ENCODE measurements at places on chromosomes 2 and 18.

DNA sequence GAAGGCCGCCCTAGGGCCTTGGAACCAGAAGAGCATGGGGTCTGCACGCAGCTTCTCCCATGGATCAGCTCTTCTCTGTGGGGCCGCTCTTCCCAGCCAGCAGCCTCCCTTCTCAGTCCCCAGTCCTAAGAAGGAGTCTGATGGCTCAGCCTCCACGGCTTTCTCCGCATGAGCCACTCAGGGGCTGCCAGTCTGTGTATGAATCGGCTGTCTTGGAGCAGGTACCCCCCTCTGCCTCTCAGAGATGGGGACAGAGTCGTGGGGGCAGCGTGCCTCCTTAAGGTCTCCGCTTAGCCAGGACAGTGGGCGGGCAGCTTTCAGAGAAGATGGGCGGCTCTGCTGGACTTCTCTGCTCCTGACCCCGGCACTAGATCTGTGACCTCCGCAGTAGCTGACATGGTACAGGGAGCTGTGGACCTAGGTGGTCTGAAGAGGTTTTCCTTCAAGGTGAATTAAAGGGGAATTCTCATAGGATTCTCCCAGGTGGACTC is 21.6 kb downstream of the INPP5D start:
- no peak for DNase-seq

DNA sequence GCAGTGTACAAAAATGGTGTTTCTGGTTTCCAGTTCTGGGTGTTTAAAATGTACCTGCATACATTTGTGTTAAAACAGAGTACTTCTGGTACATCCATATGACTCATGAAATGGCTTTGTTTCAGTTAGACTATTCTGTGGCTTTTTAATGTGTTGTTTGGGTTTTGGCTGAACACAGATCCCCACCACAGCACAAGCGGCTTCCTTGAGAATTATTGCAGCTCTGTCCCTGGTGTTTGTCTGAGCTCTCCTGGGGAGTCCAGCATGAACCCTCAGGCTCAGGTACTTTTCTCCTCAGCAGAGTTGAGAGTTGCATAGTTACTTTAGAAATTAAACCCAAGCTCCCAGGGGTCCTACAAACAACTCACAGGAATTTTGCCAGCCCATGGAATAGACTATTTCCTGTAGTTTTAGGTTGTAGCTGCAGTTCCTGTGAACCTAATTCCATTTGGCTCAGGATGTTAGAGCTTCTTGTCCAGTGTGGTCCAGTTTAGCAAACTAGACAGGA is 64.8 kb upstream of the EML6 start:
- DNase-seq, result no peak

DNA sequence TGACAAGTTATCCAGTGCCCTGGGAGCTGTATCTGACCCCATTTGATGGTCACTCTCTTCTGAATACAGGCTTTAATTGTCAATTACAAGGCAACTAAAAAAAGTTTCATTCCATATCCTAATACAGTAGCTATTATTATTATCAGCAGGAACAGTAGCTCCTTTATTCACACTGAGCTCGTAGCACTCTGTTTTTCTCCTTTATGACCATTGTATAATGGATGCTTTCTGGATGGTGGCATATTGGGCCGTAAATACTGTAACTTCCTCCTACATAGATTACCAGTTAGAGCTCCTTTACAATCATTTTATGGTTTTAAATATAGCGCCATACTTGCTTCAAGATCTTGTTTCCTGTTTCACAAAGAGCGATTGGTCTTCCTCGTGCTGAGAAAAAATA is 1040.3 kb downstream of the TSN start:
- DNase-seq, result no peak

DNA sequence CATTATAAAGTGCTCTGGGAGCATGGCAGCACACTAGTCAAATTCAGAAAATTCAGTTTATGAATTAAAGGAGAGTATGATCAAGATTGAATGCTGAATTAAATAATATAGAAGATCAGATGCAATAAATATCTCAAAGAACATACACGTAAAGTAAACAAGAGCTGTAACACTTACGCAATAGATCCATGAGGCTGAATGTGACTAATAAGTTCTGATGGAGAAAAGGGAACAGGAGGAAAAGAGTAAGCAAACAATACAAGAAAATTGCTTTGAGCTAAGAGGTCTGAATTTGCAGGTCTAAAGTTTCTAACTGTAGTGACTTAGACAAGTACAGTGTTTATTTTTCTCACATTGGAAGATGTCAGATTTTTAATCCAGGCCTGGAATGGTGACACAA is 646.7 kb upstream of the ZNF804A start:
- DNase-seq, result no peak

DNA sequence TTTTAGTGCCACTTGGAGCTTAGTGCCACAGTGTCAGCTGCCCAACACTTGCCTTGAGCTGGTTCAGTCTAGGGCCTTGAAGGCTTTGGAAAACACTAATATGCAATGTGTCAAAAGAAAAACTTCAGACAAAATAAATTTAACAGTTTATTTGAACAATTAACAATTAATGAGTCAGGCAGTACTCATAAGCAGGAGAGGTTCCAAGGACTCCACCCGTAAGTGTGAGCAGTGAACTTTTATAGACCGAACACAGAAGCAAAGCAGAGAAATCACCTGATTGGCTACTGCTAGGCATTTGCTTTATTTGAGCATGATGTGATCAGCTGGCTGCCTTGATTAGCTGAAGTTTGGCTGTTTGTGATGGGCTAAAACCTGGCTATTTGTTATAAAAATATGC is 49.5 kb upstream of the TBC1D8 start:
- DNase-seq, result no peak

GRCh38 chr2:11872247-11872947 is 126.0 kb downstream of the LPIN1 start:
- peak; percentile 34 for DNase-seq

GRCh38 chr2:224036731-224037361 is 2.2 kb downstream of the SERPINE2 start:
- DNase-seq, result no peak

- no peak for DNase-seq
Observed at GRCh38 chr2:45826460-45826859, 175.0 kb downstream of the PRKCE start.

Data from activated effector memory CD4-positive, alpha-beta T cell treated with anti-CD3 and anti-CD28 coated beads, Interleukin-2, amount 50 U/mL, for 16 hours (primary cell).